ENCODE measurements at places on chromosomes 1 and 21. TPM values are rescaled to one million over a fixed set of nuclear protein-coding genes. Genes with fewer than 3 reads are reported as not detected.

Gene MATN1
- polyA plus RNA-seq, result 0.06 TPM

Gene MAP3K21
- 0.67 TPM for polyA plus RNA-seq

Gene SFN
- 0.80 TPM for polyA plus RNA-seq

Gene SLAMF9
- 0.14 TPM for polyA plus RNA-seq

Gene KRTAP6-1
- polyA plus RNA-seq, result not detected

Gene ALX3
- polyA plus RNA-seq, result 0.10 TPM

DNA sequence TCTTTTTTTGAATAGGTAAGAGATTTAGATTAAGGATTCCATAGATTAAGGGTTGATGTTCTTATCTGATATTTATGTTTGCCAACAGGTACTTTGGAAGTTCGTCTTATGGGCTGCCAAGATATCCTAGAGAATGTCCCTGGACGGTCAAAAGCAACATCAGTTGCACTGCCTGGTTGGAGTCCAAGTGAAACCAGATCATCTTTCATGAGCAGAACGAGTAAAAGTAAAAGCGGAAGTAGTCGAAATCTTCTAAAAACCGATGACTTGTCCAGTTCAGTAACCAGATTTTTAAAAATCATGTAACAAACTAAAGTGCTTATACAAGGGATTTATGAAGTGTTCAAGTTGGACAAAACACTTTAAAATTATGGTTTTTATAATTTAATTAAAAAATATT is 100.5 kb downstream of the PKN2 start:
- no peak for DNase-seq

Data from spleen (tissue), 13 donors.